ENCODE measurements at places on chromosomes 2 and 18.
A peak's percentile ranks its signal among the peaks of the same experiment; 100 is the strongest.

DNA sequence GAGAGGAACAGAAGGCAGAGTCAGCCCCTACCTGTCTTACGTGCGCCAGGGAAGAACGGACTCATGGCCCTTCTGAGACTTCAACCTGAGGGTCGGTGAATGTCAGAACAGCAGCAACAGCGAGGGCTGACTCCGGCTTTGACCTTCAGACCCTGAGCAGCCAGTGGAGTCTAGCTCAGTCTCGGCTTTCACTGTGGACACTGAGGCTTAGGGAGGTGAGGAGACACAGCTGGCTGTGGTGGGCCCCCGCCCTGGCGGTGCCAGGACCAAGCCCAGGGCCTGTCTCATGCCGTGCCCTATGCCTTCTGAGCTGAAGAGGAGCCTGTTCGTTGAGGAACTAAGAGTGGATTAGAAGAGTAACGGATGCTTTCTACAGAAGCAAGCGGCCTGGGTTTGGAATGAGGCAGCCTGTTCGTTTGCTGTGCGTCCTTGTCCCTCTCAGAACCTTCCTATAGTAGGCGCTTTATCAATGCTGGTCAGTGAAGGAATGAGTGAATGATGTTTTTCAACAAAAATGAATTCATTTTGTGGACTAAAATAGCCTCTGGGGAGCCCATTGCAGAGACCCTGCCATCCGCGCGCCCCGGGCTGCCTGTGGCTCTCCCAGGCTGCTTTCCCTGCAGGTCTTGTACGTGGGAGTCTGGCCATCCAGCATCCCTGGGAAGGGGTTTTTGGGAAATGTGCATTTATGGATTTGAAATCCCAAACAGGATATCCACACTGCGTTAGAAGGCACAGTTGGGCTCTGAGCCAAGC lies 38.9 kb downstream of the ASB1 start:
- no peak for DNase-seq

DNA sequence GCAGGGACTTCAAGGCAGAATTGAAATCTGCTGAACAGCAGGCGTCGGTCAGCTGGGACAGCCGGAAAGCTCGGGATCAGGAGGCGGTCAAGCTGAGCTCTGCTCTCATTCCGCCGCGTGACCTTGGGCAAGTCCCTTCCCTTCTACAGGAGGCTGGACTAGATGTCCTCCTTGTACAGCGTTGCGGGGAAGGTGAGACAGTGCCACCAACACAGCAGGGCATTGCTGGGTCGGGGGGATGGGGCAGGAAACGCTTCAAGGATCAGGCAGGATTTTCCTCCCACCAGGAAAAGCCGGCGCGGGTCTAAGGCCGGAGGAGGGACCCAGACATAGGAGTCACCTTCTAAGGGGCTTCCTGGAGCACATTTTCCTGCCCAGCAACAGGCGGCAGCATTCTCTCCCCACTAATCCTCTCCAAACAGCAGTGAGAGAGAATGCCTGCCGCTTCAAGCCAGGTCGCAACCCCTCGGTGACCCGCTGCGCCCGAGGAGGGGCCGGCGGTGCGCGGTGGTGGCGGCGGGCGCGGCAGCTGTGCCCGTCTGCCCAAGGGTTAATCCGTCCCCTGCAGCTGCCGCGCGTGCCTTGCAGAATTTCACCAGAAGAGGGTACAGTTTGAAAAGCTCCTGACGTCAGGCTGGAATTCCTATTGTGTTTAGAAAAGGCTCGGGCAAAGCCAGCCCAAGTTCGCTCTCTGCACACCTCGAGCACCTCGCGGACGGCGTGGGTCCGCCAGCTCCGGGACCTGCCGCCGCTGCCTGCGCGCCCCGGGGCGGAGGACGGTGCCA lies at the start of gene KCNF1:
Gene KCNF1 (plus strand): TSS at position 644 of the 785 bp plus-strand sequence. CDS start 493 bp downstream, outside the sequence.
- peak; percentile 72 for DNase-seq

GRCh38 chr2:16653799-16654198 lies 11.8 kb downstream of the CYRIA start:
- no peak for DNase-seq

- DNase-seq = no peak
These were observed 401.5 kb downstream of the ARHGAP15 start for GRCh38 chr2:143530758-143531157.

- DNase-seq = peak; percentile 38
These were observed 79.6 kb downstream of the MIB1 start for GRCh38 chr18:21820033-21820810.

GRCh38 chr2:56582570-56582969 lies 398.8 kb downstream of the CCDC85A start:
- no peak for DNase-seq

DNA sequence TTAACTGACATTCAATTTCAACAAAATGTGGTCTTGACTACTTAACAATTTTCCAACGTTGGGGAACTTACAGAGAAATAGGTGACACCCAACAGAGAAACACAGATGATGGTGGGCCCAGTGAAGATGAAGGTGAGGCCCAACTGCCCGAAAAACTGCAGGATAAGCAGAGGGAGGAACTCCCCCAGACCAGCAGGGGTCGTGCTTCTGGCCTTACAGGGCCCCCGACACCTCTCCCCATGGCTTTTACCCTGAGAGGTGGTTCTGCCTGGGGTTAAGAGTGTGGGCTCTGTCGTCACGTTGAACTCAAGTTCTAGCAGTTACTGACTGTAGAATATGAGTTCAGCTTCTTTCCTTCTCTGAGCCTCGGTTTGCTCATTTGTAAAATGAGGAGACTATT lies 119.5 kb upstream of the SMIM21 start:
- DNase-seq = no peak

DNA sequence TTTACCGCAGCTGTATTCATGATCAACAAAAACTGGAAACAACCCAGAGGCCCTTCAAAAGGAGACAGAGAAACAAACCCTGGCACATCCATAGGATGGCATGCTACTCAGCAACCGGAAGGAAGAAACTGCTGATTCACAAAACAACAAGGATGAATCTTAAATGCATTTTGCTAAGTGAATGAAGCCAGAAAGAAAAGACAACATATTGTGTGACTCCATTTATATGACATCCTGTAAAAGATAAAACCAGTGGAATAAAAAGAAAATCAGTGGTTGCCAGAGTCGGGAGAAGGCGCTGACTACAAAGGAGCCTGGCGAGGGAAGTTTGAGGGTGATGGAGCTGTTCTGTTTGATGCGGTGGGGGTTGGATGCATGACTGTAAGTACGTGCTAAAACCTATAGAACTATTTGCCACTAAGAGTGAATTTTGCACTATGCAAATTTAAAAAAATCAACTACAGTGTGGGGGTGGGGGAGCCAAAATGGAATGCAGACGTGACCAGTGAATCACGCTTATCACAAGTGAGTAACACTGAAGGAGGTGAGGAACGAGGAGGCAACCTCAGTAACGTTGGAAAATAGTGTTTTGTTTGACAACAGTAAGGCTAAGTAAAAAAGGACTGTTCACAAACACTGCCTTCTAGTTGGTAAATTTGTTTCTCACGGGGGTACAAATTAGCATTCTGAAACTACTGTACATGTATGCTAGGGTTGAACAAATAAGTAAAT lies 108.9 kb downstream of the INHBB start:
- DNase-seq = no peak

DNA sequence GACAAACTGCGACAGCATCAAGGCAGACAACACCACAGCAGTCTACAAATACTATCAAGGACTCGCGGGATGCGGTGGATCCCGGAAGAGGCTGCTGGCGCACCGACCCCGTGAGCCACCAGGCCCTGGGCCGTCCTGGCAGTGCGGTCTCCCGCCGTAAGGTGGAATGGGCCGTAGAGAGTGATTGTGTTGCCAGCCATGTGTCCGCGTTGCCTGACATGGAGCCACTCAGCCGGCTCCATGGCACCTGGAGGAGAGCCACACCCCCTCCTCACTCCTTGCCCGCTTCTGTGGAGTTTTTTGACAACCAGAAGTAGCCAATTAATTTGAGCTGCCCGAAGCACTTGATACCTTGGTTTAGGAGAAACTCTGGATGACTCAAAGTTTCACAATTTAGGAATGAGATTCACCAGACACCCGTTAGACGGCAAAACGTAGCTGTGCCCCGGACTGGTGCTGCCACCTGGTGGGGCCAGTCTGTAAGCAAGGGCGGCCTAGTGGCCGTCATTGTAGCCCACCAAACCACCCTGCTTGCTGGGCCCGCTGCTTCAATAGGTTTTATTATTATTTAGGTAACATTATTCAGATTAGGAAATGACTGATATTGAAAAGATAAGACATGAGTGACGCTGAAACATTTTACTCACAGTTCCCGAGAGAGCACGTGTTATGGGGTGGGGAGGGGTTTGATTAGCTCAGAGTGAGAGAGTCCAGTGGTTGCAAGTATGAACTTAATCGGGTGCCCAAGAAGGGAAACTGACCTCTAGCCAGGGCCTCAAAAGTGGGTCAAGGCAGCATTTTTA lies 10.2 kb upstream of the IMP4 start:
- DNase-seq = peak; percentile 74

GRCh38 chr2:60560734-60561644 lies 7.5 kb upstream of the BCL11A start:
- DNase-seq = no peak

GRCh38 chr2:203578759-203579643 lies 43.9 kb upstream of the RAPH1 start:
- no peak for DNase-seq

DNA sequence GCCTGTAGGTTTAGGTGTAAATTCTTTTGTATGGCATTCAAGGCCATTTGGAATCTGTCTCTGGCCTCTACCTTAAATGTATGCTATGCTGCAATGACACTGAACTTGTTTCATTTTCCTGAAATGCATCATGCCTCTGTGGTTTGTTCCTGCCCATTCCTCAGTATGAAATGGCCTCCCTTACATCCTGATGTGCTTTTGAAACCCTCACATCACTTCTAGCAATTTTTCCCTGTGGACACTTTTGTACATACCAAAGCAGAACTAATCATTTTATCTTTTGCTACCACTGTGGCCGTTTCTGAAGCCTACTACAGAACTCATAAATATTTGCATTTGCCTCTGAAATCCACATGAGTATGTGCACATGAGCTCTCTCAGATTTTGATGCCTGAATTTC lies 557.2 kb downstream of the ERBB4 start:
- no peak for DNase-seq

DNA sequence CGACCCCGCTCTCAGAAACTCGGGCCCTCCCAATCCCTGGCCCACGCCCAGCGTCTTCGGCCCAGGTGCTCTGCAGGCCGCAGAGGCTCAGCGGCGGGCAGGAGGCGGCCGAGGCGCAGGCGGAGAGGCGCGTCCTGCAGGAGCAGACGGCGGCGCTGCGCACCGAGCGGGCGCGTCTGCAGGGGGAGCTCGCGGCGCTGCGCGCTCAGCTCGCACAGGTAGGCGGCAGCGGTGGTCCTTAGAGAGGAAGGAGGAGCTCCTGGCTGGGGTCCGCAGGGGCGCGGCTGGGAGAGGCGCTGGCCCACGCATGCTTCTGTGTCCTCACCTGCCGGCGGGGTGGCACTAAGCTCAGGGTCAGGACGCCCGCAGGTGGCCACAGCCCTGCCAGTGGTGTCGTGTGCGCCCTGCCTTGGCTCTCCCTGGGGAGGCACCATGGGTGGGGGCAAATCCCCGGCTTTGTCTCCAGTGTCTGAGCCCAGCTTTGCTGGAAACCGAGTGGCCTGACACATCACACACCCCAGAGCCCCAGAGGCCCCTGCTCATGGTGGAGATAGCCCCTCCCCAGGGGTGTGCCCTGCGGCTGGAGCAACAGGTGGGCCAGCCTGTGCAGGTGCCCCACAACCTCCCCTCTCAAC lies 14.9 kb upstream of the SNED1 start:
- DNase-seq = no peak

- DNase-seq = no peak
These were observed 837.4 kb downstream of the LRRTM4 start for GRCh38 chr2:76684756-76685155.

- DNase-seq = no peak
These were observed 25.0 kb upstream of the SPP2 start for GRCh38 chr2:234025466-234025865.

DNA sequence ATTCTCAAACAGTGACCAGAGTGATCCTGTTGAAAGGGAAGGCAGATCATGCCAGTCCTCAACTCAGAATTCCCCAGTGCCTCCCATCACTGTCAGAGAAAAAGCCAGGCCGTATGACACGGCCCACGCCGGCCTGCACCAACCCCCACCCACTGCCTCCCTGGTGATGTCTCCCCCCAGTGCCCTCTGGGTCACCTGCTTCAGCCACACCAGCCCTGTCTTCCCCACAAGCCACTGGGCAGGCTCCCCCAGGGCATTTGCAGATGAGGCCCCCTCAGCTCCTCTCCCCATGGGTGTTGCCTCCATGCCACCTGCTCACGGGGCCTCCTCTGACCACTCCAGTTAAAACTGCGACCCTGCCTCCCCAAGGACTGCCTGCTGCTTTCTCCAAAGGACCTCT lies 169.8 kb downstream of the SH3RF3 start:
- no peak for DNase-seq

DNA sequence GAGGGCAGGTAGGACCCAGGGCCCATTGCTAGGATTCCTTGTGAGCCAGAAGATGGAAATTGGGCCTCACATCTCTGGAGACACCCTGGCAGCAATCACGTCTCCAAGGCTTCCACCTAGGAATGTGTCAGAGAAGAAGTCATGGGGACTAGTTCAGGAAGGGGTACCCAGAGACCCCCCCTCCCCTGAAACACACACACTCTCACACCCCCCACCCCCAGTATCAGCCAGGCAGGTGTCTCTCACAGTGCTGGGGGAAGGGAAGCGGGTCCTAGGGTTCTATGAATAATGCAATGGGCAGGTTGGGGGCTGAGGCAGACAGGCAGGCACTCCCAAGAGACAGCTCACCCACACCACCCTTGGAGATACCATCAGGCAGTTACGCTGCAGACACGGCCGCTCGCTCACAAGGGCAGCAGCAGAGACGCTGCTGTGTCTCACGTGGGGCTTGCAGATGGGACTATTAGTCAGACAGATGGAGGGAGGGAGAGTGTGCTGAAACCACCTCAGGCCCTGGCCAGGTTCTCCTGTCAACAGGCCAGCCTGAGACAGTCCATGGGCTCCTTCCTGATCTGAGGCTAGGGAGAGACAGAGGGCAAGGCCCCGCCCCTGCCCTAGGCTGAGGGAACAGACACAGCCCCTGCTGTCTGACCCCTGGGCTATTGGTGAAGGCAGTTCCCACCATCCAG lies 134.6 kb downstream of the CYP26B1 start:
- DNase-seq = no peak

GRCh38 chr2:121336528-121337294 lies 51.7 kb upstream of the TFCP2L1 start:
- no peak for DNase-seq

GRCh38 chr2:226256237-226256636 lies 543.4 kb downstream of the IRS1 start:
- DNase-seq = peak; percentile 6

GRCh38 chr18:31830686-31831085 lies 70.0 kb upstream of the SLC25A52 start:
- DNase-seq = no peak

- no peak for DNase-seq
These were observed 38.2 kb upstream of the EPHA4 start for GRCh38 chr2:221610255-221610654.

DNA sequence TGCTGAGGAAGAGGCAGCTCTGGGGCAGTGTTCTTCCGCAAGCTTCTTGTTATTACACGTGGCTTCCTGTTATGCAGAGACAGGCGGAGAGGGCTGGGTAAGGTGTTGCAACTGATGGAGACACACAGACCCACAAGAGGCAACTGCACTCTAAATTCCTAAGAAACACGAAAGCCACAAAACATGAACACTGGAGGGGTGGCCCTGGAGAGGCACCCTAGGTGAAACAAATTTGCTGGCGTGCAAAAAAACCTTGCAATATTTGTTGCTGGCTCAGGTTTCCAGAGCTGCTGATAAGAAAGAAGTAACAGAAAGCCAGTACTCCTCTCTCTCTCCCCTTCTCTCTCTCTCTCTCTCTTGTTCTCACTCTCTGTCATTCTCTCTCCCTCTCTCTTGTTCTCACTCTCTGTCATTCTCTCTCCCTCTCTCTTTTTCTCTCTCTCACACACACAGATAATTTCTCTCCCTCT lies 31.8 kb downstream of the ARHGAP25 start:
- DNase-seq = no peak

GRCh38 chr18:9711361-9712129 lies 3.4 kb downstream of the RAB31 start:
- no peak for DNase-seq

Data from HTR-8/SVneo (cell line).